ENCODE measurements at places on chromosomes 4 and X.

DNA sequence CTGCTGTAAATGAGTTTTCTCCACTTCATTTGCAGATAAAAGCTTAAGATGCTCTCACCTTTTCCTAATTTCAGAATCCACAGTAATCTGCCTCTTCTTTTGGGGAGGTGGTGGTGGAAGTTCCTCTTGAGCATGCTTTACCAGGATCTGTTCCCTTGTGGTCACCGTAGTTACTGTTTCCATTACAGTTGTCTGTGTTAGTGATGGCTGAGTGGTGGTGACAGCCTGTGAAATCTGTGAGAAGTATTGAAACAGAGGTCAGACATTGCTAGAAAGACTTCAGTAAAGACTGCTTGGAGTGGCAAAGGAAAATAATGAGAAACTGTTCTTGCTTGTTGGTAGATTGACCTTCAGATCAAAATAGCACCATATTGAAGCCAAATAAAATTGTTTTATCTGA, 666.2 kb downstream of the DMD start:
- no peak for DNase-seq

GRCh38 chr4:6925357-6925836, 15.8 kb downstream of the TBC1D14 start:
- DNase-seq = no peak

- no peak for DNase-seq
Measured at GRCh38 chr4:61493470-61493869, 293.3 kb downstream of the ADGRL3 start.

DNA sequence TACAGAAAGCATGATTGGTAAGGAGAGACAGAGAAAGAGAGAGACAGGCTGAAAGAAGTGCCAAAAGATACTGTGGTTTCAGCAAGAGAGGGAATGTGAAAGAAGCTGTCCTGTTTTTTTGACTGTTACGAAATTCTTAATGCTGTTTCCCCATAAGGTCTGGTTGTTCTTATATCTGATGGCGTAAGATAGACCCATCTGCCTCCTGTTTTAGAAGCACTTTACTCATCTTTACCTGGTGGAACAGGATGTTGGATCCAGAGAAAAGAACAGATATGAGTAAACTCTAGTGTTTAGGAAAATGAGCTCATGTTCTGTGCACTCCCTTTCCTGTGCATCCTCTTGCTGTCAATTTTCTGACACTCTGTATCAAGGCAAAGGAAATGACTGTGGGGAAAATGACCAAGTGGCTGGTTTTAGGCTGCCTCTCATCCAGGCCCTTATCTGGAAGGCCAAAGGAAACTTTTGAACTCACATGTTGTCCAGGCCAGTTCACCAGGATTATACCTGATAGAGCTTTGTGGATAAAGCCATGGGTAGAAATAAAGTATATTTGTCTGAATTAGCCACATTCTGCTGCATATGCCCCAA, 311.7 kb upstream of the HTR2C start:
- DNase-seq = no peak

DNA sequence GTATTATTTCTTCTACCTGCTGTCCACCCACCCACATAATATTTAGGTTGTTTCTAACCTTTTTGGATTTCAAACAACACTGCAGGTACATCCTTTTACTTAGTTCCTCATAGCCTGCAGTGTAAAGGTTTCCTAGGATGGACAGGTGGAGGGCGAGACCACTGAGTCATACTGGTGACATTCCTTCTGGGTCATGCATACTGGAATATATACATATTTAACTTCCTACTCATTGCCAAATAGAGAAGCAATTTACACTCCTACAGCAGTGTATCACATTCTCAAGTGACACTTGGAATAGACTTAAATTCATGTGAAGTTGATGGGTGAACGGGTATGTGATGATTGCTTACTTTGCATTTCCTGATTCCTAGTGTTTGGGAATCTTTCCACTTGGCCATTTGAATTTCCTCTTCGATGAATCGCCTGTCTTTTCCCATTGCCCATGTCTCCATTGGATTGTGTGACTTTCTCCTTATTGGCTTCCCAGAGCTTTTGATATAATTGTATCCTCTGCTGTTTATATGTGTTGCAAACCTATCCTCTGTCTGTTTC, 8.2 kb upstream of the PPP2R2C start:
- DNase-seq = no peak

DNA sequence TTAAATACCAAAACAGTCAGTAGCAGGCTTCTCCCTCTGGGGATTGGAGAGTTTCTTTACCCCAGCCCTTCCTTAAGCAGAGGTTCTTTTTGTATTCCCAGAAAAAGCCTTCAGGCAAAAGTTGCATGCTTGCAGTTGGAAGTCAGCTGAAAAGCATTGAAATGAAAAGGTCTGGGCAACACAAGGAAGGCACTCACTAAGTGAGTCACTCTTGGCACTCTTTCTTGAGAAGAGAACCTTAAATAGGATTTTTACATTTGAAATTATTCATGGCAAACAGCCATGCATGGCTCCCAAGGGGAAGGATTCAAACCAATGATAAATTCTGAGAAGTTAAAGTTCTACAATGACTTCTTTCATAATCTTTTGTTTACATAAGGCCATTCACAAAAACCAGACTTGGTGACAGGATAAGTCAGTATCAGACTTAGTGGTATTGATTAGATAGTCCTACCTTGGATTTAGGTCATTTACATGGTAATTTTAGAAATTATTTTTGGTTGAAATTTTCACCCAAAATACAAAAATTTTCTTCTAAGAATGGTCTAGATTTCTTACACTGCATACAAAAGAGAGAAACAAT, 2068.9 kb downstream of the PCDH7 start:
- DNase-seq = peak; percentile 73

GRCh38 chr4:24583451-24584210, 723 bp downstream of the DHX15 start:
- DNase-seq = peak; percentile 48

GRCh38 chr4:35464964-35465528, 779.3 kb downstream of the ARAP2 start:
- DNase-seq = no peak

GRCh38 chr4:81447566-81448229, 24.0 kb downstream of the RASGEF1B start:
- no peak for DNase-seq

- DNase-seq = no peak
Measured at GRCh38 chr4:10455133-10455532, 2.1 kb downstream of the ZNF518B start.

- peak; percentile 56 for DNase-seq
Measured at GRCh38 chr4:144787365-144788258, 141.7 kb downstream of the HHIP start.

- DNase-seq = no peak
Measured at GRCh38 chr4:165813606-165814005, 59.4 kb upstream of the TLL1 start.

DNA sequence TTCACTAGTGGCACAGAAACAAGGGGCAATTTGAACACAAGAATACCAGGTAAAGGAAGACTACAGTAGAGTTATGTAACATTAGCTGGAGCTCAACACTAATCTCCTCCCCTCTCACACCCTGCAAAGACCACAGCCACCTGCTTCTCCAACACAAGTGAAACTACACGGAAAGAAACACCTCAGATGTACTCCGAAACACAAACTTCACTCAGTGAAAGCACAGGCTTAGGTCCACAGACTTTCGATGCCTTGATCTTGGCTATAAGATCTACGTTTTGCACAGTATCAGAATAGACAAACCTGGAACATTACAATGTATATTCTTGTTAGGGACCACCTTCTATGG, 7.6 kb downstream of the ACSL1 start:
- DNase-seq = no peak

- no peak for DNase-seq
Measured at GRCh38 chrX:31057691-31058090, 14.2 kb downstream of the FTHL17 start.

- DNase-seq = no peak
Measured at GRCh38 chr4:158519226-158519625, 2.5 kb upstream of the RXFP1 start.

GRCh38 chr4:8912089-8912455, 40.4 kb upstream of the HMX1 start:
- DNase-seq = no peak

- no peak for DNase-seq
Measured at GRCh38 chr4:147407261-147408045, 73.4 kb upstream of the EDNRA start.

DNA sequence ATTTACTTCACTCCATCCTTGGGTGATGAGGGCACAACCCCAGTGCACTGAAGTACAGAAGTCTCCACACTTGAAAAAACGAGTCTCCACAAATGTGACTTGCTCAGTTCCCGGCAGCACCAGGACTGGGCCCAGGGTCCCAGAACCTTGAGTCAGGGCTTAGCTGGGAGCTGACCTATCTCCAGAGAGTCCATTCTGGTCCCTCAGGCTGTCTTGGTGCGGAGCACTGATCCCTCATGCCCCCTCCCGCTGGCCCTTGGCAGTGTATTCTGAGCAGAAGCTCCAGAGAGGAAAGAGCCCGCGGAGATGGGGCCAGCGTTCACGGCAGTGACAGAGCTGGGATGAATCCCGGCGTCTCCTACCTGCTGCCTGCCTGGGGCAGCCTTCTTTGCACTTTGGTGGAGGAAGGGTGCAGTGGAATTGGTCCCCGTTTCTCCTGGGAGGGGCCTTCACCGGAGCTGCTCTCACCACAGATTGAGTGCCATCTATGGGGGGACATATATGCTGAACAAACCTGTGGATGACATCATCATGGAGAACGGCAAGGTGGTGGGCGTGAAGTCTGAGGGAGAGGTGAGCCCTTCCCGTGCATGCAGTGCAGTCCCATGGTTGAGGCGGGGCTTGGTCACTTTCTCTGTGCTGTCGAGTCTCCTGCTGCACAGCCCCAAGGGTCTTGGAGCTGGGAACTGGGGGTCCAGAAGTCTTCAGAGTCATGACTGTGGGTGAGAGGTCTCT, 3.2 kb upstream of the FAM50A start:
- no peak for DNase-seq

DNA sequence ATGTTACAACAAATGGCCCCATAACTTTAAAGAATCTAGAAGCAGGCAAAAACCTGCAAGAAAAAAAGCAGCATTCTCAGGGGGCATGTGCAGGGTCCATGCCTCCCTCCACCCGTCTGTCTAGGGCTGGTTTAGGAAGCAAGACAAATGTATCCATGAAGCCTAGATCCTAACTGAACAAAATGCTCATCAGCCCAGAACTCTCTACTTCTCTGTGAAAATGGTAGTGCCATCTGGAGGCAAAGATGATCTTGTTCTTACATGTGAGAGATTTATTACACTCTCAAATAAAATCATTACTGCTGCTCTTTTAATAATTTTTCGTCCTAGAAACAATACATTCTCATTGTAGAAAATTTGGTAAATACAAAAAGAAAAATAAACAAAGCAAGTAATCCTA, 26.7 kb downstream of the NR3C2 start:
- peak; percentile 23 for DNase-seq

- DNase-seq = peak; percentile 77
Measured at GRCh38 chr4:85717351-85717750, 242.4 kb downstream of the ARHGAP24 start.

GRCh38 chr4:79083406-79084010, 144.3 kb upstream of the PAQR3 start:
- DNase-seq = peak; percentile 11

GRCh38 chr4:98838531-98838930, 90.4 kb downstream of the EIF4E start:
- peak; percentile 17 for DNase-seq

DNA sequence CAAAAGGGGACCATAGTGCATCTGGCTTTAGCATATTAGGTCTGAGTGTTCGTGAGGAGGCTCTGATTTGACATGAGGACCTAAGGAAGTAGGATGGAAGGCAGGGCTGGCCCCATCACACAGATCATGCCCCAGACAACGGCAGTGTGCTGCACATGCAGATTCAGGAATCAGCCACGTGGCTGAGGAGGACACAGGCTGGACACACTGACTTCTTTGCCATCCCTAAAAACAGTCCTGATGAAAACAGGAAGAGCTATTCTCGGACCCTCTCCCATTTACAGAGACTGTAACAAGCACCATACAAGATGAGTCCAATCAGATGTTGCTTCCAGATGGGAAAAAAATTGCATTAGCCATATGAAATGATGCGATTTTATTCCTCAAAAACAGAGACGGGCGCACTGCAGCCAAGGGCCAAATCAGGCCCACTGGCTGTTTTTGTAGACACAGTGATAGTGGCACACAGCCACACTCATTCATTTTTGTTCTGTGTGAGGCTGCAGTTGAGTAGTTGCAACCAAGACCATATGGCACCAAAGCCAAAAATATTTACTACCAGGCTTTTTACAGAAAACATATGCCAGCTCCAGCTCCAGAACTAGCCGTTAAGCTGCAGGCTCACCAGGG, 41.0 kb downstream of the ACSL1 start:
- DNase-seq = peak; percentile 39

DNA sequence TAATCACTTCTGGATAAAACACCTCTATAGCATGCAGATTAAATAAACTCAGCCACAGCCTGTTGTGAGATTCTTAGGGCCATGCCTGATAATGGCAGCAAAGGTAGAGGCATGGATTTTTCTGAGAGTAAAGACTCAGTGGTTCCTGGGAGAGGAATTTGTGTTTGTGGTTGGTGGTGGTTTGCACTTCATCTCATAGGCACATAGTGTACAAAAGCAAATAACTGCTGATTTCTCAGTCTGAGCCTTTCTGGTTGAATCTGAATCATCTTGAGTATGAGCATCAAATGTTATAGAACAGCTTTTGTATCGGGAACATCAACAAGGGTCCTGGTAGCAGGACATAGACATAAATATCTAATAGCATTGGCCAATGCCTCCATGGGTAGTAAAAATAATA, 274.3 kb downstream of the FRMPD4 start:
- no peak for DNase-seq

Data from fibroblast of gingiva (primary cell).